ENCODE measurements at places on chromosomes 2 and 18.

- no peak for DNase-seq
Observed at GRCh38 chr18:26271917-26272549, 45.8 kb downstream of the TAF4B start.

GRCh38 chr2:27802547-27802946 lies 31.0 kb downstream of the MRPL33 start:
- no peak for DNase-seq

GRCh38 chr2:29080886-29081743 lies 6.8 kb upstream of the PCARE start:
- DNase-seq = no peak

DNA sequence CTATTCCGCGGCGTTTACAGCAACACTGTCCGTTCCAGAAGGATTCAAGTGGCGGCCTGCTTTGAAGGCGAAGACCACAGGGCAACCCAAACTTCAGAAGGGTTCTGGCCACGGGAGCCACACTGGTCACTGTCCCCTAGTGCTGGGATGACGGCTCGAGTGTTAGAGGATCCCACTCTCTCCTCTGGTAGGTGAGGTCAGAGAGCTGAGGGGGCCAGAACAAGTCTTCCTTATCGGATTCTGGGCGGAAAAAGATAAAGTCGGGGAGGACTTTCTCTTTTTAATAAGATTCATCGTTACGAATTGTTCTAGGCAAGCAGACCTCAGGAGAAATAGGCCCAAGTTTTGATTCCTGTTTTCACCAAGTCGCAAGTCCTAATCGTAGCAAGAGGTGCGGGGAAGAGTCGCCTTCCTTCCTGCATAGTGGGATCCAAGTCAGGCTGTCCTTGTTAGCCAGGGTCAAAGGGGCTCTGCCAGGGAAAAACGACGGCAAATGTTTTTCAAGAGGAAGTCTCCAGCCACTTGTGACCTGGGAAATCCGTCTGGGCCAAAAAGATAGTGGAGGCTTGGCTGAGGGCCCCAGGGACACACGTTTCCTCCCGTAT lies 864 bp upstream of the MYL12A start:
- DNase-seq = no peak

DNA sequence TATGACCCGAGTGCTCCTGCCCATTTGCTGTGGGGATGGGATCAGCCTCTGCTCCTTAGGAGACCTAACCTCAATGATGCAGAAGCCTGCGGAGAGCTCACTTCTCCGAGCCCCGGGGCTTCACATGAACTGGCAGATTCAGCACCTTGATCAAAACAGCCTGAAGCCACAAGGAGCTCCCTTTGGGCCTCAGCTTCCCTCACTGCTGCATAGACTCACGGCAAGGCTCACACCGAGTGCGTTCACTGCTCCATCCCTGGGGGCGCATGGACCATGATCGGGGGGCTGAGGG lies 33.0 kb downstream of the CRACDL start:
- no peak for DNase-seq

GRCh38 chr18:75818383-75818782 lies 390.9 kb upstream of the SMIM21 start:
- DNase-seq = no peak

DNA sequence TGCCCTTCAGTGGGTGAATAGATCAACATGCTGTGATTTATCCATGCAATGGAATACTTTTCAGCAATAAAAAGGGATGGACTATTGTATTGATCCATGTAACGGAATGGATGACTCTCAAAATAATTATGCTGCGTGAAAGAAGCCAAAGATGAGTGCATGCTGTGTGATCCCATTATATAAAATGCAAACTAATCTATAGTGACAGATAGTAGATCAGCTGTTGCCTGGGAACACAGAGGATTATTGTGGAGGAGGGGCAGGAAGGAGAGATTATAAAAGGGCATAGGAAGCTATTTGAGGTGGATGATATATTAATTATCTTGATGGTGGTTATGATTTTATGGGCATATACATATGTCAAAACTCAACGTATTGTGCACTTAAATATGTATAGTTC lies 55.5 kb upstream of the ADAM23 start:
- DNase-seq = no peak

All from stimulated activated CD4-positive, alpha-beta T cell treated with anti-CD3 and anti-CD28 coated beads, Interleukin-1b, Interleukin-23, amount 100 ng/mL, for 1 hour (primary cell).